Ascending aorta (tissue), 2 donors: ENCODE measurements at places on chromosomes 7 and 10.

DNA sequence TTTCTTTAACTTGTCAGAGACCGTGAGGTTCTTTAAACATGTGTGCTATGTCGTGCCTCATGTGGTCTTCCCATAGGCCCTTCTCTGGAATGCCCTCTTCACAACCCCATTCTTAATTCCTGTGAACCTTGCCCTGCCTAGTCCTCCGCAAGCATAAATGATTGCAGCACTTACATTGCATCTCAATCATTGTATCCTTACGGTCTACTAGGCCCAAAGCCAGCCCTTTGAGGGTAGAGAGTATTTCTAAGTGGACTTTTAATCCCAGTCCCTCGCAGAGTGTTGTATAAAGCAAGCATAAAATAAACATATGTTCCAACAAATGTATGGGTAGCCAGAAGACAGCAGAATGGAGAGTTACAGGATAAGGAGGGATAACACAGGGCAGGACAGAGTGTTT lies 92.1 kb upstream of the FAM133B start:
- DNase-seq = no peak

DNA sequence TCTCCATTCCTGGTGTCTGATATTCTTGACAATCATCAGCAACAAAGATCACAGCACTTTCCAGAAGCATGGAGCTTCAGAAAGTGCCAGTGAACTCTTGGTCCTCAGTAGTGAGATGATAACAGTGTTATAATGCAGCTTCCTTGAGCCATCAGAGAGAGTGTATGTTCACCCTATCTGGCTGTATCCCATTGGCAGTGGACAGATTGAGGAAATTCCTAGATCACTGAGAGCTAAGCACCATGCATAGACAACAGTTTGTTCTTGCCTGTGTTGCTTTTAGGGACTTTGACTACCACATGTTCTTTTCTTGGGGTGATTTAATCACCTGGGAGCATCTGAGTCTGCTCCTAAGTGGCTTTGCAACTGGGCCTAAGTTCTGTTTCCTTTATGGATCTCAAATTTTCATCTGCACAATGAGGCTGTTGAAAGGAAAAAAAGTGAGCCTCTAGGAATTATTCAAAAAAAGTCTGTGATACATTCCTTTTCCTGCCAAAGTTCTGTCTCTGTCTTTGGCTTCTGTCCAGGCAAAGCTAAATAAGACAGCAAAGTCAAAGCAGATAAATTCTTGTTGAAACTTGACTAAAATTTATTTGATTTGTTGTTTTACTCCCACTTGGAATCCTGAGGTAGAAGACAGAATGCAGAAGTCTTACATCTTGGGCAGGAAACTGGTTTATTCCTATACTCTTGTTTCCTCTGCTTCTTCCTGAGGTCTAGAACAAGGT lies 14.5 kb upstream of the ZNF282 start:
- no peak for DNase-seq

DNA sequence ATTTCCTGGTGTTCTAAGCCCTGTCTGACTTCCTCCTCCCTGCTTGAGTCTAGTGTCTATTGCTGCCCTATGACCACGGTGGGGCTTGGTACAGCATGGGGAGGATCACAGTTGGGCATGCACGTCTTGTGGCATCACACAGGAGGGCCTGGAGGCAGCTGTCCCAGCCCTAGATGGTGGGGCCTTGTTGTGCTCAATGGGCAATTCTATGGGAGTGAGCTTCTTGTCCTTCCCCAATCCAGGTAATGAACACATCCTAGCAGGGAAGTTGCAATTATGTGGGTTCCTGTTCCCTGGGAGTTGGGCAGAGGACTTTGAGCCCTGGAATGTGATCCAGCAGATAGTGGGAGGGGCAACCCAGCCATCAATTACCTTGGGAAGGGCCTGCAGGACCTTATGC lies 10.8 kb upstream of the FAM3C start:
- DNase-seq = no peak

- no peak for DNase-seq
Measured at GRCh38 chr10:100683004-100683403, 62.4 kb upstream of the PAX2 start.

DNA sequence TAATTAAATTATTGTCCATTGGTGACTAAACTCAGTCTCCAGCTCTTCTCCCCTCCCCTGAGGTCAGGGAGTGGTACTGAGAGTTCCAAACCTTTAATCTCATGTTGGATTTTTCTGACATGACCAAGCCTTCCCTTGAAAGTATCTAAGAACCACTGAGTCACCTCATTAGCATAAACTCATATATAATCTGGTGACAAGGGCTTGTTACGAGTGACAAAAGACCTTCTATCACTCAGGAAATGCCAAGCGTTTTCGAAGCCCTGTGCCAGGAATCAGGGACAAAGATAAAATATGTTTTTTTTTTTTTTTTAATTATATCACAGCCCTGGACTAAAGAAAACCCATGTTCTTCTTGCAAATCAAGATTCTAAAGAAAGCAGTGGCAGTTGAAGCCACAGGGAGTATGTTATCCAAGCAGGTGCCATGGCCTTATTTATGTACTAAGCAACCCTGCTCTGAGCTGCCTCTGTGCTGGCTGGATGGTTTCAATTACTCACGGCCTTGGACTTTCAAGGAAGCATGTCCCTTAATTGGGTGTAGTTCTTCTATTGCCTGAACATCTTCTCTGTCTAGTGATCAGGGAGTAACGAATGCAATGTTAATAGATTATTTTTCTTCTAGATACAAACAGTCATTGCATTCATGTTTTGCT lies 169.0 kb upstream of the PRKCQ start:
- no peak for DNase-seq
